Germinal center (tissue), 1 donor: ENCODE measurements at places on chromosomes 12 and 14.

DNA sequence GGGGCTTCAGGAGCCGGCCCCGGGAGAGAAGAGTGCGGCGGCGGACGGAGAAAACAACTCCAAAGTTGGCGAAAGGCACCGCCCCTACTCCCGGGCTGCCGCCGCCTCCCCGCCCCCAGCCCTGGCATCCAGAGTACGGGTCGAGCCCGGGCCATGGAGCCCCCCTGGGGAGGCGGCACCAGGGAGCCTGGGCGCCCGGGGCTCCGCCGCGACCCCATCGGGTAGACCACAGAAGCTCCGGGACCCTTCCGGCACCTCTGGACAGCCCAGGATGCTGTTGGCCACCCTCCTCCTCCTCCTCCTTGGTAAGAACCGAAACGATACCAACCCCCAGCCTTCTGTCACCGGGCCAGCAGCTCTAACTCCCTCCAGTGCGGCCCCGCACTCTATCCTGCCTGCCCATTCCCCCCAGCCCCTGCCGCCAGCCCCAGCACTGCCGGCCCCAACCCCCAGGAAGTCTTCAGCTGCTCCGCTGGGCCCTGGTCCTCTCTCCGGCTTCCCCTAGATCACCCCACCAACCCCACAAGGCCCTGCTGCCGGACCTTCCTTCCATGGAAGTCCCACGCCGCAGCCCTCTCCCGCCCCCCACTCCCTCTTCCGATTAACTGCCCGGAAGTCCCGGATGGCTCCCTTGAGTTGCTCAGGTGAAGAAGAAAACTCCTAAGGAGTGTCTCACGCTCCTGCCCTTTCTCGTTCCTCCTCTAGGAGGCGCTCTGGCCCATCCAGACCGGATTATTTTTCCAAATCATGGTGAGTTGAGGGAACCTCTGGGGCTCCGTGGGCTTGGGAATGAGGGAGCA, 693 bp downstream of the LRP10 start:
- DNase-seq: peak; percentile 71

- DNase-seq: no peak
Measured at GRCh38 chr12:124394462-124395128, 99.7 kb downstream of the RFLNA start.

GRCh38 chr14:68938271-68939150, 40.6 kb downstream of the ACTN1 start:
- no peak for DNase-seq

DNA sequence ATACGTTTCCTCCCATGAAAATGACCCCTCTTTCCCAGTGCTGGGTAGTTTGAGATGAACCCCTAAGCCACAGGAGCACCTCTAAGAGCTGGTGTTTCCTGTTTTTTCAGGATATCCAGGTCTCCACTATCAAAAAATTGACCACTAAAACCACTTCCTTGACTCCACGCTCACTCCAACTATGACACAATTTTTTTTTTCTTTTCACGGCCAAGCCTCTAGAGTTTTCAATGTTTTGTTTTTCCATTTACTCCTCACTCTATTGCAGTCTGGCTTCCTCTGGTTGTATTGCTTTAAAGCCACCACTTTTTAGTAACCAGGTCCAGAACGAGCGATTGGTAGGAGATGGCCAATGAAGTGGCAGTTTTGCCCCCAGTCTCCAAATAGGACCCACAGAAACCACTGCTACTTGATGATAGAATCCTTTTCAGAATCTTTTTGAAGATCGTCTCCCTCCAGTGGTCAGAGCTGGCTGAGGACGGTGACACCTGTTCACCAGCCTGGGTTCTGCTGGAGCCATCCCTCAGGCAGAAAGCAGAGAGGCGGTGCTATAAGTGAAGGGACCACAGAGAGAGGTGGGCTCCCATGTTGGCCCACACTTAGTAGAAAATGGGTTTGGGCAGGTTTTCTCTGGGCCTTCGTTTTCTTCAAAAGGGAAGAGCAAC, 454.4 kb downstream of the VRK1 start:
- no peak for DNase-seq

DNA sequence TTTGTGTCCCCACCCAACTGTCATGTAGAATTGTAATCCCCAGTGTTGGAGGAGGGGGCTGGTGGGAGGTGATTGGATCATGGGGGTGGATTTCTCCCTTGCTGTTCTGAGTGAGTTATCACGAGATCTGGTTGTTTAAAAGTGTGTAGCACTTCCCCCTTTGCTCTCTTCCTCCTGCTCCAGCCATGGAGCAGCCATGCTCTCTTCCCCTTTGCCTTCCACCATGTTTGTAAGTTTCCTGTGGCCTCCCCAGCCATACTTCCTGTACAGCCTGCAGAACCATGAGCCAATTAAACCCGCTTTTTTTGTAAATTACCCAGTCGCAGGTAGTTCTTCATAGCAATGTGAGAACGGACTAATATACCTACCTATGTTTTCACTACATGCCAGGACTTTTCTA, 2.6 kb upstream of the POC1B start:
- no peak for DNase-seq

GRCh38 chr12:71236133-71236660, 78.4 kb upstream of the TSPAN8 start:
- no peak for DNase-seq

GRCh38 chr12:1108276-1108675, 117.3 kb downstream of the ERC1 start:
- DNase-seq: peak; percentile 75

GRCh38 chr14:77931441-77931840, 131.5 kb downstream of the ADCK1 start:
- DNase-seq: no peak

- DNase-seq: no peak
Measured at GRCh38 chr14:66239589-66239988, 246.6 kb upstream of the CCDC196 start.

DNA sequence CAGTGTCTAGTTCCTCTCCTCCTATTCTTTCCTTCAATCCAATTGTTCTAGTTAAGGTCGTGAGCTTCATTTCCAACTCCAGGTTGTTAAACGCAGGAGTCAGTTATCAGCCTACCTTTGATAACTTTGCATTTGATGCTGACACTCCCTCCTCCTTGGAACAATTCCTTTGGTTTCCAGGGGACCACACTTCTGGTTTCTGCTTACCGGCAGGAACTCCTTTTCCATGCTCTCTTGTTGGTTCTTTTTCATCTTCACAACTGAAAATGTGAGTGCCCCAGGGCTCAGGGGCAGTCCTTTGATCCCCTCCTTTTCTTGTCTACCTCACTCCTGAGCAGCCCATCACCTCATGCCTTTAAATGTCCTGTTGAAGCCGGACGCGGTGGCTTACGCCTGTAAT, 5.0 kb downstream of the EEF1AKMT3 start:
- no peak for DNase-seq

DNA sequence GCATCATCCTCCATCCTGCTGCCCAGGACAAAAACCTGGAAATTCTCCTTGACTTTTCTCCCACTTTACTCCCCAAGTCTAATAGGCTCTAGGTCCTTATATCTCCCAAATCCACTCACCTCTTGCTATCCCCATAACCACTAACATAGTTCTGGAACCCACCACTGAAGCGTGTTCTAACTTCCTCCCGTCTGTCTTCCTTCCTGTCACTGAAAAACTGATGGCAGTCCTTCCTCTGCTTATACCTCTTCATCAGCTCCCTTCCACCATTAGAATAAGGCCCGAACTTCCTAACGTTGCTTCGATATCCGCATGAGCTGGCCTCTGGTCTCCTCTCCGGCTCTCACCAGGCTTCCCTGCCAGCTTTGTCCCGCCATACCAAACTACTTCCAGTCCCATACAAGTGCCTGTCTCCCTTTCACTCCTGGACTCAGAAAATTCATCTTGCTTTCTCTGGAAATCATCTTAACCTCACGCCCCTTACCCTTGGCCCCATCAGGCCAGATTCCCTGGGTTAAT, 63.0 kb upstream of the BCL2L14 start:
- no peak for DNase-seq

- no peak for DNase-seq
Measured at GRCh38 chr14:43369710-43370564, 1137.1 kb downstream of the FSCB start.

DNA sequence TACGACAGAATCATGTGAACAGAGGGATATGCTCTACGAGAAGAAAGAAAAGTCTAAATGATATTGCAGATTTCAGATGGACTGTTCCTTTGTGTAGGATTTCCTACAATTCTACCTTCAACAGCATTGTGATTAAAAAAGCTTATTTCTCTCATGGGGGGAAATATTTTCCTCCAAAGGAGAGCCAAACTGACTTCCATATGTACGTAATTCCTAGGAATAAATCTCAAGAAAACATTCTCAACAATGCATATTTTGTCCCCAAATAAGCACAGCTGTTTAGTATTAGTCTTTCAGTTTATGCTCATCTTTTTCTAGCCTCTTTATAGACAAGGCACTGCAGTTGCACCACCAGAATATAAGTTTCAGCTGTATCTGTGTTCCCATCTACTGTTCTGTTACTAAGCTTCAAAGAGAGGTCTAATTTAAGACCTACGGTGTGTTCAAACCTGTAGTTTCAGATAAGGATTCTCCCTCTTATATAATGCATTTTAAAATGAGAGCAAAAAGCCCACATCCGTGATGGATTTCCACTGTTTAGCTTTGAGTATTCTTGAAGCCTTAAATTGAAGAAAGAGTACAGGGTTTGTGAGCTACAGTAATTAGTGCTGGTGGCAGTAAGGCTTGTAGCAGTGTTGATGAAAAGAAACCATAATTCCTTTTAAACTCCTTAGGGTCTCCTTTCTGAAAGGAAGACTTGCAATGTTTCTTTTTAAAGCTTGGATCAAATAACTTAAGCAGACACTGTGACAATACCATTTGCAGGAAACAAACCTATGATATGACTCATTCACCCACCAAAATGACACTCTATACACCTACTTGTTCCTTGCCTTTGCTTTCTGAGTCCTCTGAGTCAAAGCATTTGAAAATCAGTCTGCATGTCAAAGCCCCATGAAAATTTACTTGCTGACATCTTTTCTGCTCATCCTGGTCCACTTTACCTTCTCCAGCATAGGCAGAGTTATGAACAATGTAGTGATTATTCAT, 754.1 kb downstream of the NOVA1 start:
- DNase-seq: no peak

DNA sequence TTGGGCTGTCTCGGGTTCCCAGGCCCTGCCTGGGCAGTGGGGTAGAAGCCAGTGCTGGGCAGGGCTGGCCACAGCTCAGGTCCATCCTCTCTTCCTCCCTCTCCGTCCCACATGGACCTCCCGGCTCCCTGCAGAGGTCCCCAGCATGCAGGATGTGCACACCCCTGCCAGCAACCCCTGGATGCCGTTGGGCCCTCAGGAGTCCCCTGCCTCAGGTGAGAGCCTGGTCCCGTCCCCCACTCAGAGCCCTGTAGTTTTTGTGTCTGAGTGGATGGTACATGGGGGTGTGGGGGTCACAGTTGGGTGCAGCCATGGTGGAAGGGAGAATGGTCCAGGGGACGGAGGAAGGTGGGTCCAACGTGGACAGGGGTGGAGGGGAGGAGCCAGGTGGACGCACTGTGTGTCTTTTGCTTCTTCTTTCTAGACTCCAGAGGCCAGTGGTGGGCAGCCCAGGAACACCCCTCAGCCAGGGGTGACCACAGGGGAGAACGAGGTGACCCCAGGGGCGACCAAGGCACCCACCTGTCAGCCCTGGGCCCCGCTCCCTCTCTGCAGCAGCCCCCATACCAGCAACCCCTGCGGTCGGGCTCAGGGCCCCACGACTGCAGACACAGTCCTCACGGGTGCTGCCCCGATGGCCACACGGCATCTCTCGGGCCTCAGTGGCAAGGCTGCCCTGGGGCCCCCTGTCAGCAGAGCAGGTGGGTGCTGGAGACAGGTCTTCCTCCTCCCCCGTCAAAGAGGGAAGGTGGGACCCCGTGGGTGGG, 21.7 kb downstream of the PAPLN start:
- no peak for DNase-seq

GRCh38 chr12:21860128-21860527, 81.1 kb downstream of the ABCC9 start:
- DNase-seq: no peak

DNA sequence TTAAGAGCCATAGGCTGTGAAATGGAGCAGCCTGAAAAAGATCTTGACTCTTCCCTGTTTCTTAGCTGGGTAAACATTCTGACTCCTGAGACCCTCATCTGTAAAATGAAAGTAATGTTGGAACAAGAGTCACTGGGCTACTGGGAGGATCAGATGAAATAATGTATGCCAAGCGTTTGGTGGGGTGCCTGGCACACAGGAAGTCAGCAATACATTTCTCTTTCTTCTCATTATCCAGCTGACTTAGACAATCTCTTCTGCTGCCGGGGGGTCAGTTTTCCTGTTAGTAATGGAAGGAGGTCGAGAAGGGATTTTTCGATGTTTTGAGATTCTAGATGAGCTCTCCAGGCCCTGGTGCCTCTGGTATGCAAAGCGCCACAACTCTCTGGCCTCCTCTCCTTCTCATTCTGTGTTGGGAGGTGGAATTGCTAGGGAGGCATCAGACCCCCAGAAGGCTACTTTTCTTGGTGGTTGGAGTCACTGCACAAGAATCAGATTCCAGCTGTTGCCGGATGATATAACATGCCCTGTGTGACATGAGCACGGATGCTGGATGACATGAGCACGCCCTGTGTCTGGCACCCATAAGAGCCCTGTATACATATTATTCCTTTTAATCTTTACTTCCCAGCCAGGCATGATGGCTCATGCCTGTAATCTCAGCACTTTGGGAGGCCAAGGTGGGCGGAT, 4.3 kb downstream of the OASL start:
- DNase-seq: no peak

GRCh38 chr14:67666750-67667449, 7.5 kb downstream of the VTI1B start:
- peak; percentile 61 for DNase-seq

DNA sequence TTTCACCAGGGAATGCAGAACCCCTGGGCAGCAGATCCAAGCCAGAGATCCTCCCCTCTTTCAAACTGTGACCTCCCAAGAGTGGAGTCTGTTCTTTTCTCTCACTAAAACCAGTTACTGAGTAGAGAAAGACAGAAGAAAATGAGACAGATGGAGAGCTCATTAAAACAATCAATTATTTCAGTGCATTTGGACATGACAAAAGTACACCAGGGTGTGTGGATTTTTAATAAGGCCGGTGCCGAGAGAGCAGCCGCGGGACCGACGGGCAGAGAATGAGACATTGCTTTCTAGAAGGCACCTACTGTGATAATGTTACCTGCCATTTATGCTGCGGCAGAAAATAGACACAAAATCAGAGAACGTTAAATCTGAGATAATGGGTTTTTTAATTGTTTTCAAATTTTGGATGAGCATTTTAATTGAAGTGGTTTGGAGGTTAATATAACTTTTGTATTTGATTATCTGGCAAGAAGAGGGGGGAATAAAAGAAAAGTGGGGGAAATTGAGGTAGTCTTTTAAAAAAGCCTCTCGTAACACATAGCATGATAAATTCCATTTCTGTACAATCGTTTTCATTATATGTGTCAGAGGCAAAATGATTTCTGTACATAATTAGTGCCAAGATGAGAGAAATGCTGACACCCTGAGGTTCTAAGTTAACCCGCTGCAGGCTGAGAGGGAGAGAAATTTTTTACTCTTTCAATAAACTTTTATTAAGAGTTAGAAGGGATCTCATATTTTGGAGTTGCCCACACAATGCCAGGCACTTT, 70.8 kb downstream of the HSPB8 start:
- DNase-seq: no peak

DNA sequence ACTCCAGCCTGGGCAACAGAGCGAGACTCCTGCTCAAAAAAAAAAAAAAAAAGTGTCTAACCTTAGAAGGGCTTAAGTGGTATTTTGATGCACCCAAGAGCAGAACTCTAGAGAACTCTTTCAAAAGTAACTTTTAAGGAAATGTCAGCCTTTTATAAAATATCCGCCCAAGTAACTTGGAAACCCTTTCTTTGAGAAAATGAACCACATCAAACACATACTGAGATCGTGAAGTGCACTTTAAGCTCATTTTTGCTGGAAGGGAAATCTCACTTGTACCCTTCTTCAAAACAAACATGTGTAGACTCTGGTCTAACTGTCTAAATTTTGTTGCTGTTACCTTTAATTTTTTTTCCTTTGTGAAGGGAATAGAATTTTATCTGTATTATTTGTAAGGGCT, 5.5 kb downstream of the C12orf56 start:
- DNase-seq: no peak
